Stimulated activated CD4-positive, alpha-beta T cell treated with anti-CD3 and anti-CD28 coated beads, TNF-alpha, amount 100 ng/mL, for 4 hours (primary cell): ENCODE measurements at places on chromosomes 1 and 21.

GRCh38 chr1:33519240-33519884, 46.9 kb downstream of the ZSCAN20 start:
- no peak for DNase-seq

DNA sequence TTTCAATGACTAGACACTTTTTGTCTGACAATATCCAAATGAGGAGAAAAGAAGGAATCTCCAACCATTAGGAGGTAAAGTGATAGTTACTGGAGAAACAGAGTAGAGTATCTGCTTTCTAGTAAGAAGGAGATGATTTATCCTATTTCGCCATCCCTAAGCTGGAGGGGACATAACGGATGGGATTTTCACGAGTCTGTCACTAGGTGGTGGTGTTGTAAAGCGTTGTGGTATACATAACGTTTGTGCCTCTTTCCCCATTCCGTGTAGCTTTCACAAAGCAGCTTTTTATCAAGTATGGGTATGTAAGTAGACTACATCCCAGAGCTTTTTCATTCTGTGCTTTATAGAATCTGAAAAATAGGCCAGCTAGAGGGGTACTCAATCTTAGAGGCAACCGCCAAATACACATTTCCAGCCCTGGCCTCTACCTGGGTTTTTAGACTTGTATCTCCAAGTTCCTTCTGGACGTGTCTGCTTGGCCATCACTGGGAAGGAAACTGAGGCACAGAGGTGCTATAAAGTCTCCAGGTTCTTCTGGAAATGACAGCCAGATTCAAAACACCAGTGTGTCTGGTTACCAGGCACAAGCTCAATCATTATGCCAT, 33.3 kb upstream of the FAM3B start:
- no peak for DNase-seq

- DNase-seq: no peak
Observed at GRCh38 chr21:40164905-40165772, 297.9 kb downstream of the PCP4 start.

- DNase-seq: no peak
Observed at GRCh38 chr1:6599141-6599975, 3.3 kb downstream of the KLHL21 start.

DNA sequence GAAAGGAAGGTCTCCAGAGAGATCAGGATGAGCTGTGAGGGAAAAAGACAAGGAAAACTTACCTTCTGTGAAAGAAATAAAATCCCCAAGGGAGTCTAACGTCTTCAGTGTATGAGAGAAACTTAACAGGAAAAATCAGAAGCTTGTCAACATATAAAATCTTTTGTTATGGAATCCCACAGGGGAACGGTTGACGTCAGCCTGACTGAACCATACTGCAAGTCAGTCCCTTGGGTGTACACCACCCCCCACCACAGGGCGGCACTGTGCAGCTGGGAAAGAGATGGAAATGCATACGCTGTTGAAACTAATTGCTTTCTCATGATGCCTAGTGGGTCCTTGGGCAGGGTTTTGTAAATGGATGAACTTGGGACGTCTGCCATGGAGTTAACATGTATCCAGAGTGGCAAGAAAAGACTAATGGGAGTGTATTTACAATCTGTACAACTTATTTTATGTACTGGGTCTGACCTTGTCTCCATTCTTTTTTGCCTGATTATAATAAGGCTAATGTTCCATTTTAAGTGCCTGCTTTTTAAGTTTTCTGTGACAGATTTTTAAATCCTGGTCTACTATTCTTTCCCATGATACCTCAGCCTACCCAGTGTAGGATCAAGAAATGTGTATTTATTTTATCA, 22.7 kb downstream of the UTP25 start:
- DNase-seq: no peak

GRCh38 chr1:116569776-116570357, 959 bp downstream of the CD58 start:
- DNase-seq: peak; percentile 13

- no peak for DNase-seq
Observed at GRCh38 chr1:246262281-246262680, 244.8 kb downstream of the SMYD3 start.

DNA sequence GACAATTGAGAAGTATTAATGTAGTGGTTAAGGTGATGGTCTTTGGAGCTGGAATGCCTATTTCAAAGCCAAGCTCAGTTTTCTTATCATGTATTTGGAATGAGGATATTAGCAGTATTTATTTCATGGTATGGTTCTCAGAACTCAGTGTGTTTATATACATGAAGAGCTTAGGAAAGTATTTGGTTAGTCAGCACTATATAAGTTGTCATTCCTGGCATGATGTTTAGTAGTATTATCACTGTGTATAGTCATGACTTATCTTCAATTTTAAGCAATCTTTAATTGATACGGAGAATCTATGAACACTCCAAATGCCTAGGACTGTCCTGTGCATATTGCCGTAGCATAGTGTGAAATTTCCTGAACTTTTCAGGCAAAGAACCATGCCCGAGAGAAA, 501.9 kb upstream of the USP24 start:
- DNase-seq: no peak

DNA sequence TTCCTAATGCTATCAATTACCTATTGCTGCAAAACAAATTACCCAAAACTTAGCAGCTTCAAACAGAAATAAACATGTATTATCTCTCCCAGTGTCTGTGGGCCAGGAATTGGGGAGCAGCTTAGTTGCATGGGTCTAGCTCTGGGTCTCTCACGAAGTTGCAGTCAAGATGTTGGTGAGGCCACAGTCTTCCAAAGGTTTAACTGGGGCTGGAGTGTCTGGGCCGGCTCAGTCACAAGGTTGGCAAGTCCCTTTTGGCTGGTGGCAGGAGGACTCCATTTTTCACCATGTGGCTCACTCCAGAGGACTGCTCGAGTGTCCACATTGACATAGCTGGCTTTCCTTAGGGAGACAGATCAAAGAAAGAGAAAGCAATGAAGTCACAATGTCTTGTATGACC, 5.0 kb upstream of the LRP8 start:
- no peak for DNase-seq

DNA sequence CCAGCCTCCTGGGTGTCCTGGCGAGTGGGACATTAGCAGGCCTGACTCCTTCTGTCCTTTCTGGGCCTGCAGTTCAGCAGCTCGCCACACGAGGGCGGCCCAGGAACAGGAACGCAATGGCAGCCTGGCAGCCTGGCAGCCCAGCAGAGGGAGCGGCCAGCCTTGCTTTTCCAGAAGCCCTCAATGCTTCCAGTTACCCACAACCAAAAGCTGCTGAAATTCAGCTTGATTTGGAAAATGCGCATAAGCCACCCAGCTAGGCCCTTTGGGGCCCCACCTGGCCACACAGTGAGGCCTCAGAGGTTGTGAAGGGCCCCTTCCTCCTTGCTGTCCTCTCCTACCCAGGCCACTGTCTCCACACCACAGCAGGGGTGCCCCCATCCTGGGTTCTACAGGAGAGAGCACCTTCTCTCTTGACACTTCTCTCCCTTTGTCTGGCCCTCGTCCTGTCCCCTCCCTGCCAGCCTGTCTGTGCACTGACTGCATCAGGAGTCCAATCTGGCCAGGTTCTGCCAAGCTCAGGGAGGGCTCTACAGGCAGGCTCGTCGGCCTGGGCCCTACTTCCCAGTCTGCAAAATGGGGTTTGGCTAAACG, 103.4 kb upstream of the VAMP3 start:
- peak; percentile 82 for DNase-seq

- DNase-seq: no peak
Observed at GRCh38 chr1:92502247-92502646, 15.5 kb upstream of the GFI1 start.

GRCh38 chr1:242243472-242243871, 244.6 kb upstream of the MAP1LC3C start:
- DNase-seq: no peak

DNA sequence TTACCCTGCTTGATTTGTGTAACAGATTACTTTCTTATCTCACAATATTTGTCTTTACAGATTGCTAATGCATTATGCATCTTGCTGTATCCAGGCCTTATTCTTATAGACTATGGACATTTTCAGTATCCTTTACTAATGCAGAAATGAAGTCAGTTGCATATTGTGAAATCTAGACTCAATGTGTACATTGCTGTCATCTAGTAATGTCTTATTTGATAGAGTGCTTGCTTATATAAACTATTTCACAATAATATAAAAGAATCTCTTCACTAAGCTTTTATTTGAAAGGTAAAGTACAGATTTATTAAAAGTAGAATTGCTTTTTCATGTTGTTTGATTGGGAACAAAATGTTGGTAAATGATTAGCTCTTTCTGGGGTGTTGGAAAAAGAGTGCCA, 39.6 kb downstream of the ALG6 start:
- DNase-seq: no peak

GRCh38 chr1:214977110-214977509, 105.4 kb upstream of the KCNK2 start:
- DNase-seq: no peak

- no peak for DNase-seq
Observed at GRCh38 chr1:54117815-54118563, 34.8 kb downstream of the CDCP2 start.

DNA sequence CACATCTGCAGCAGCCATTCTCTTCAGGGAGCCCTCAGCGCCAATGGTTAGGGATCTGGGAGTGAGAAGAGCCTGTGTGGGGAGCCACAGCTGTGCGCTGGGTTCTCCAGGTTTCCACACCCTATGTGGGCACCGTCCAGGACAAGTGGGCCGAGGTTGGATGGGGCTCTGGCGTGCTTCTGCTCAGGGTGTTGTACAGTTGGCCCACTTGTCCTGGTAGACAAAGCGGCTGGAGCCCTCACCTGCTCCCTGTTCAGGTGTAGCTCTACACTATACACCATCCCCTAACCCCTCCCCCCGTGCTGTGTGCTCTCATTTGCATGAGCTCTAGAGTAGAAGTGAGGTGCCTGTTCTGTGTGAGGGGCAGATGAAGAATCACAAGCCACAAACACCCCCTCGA, 12.2 kb downstream of the SH3BP5L start:
- no peak for DNase-seq

- no peak for DNase-seq
Observed at GRCh38 chr1:237181743-237182317, 139.8 kb downstream of the RYR2 start.

- DNase-seq: no peak
Observed at GRCh38 chr21:29154270-29154669, 23.8 kb downstream of the MAP3K7CL start.

DNA sequence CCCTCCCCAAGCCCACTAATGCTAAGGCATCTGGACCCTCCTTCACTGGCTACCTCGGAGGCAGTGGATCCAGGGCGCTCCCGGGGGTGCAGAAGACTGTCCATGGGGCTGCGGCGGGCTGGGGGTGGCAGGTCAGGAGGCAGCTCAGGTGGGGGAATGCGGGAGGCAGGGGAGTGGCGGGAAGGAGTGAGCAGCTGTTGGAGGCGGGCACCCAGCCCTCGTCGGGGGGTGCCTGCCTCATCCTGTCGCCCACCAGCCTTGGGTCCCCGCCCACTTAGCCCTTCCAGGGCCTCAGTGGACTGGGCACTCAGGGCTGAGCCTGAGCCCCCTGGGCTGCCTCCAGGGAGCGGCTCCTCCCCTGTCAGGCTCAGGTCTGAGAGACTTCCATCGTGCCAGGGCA, 10.7 kb upstream of the GATAD2B start:
- DNase-seq: no peak

- no peak for DNase-seq
Observed at GRCh38 chr1:74463333-74463988, 49.0 kb downstream of the LRRC53 start.

- DNase-seq: no peak
Observed at GRCh38 chr1:91809317-91809716, 76.6 kb downstream of the TGFBR3 start.

- DNase-seq: no peak
Observed at GRCh38 chr1:91201176-91201575, 179.3 kb upstream of the ZNF644 start.

GRCh38 chr21:39040494-39041110, 142.6 kb downstream of the PSMG1 start:
- no peak for DNase-seq

DNA sequence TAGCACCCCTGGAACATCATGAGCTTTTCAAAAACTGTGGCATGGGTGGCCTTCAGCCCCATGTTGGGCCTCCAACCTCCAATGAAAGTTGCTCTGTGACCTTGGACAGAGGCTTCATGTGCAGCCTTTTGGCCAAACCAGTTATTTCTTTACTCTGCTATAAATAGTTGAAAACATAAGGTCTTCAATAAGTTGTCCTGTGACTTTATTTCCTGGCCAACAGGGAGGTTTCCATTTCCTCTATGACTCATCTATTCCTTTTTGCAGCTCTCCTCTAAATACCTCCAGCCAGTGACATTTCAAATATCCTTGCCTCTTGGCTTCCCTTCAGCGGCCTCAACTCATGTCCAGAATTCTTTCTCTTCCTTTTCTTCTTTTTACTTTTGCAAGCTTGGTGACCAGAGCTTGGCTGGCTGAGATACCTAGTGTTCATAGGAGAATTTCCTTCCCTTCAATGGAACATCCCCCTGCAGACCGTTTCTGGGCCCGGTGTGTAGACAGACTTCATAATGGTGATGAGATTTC, 22.7 kb upstream of the TRIM67 start:
- DNase-seq: no peak
